Glomerular endothelial cell (primary cell): ENCODE measurements at places on chromosomes 2 and 18.
A peak's percentile ranks its signal among the peaks of the same experiment; 100 is the strongest.

DNA sequence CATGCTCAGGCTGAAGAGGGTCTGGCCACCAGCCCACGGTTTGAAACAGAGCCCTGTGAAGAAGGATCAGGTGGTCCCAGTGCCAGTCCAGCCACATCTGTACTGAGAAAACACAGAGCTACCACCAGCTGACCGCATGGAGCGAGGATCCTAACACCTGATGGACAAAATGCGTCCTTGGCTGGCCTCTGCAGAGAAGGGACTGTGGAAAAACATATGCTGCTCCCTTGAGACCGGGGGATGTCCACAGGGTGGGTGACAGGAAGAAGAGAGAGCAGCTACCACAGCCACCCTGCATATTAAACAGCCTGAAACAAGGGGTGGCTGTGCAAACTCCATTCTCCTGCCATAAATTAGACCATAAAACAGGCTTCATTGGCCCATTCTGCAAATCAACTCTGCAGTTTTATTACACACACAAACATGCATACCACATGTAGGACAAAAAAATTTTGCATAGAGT lies 137.2 kb downstream of the BCL2 start:
- DNase-seq, result no peak

- DNase-seq, result no peak
Observed at GRCh38 chr2:107712857-107713256, 113.8 kb upstream of the RGPD4 start.

GRCh38 chr2:235334179-235334578 lies 159.7 kb upstream of the AGAP1 start:
- DNase-seq, result no peak

- DNase-seq, result no peak
Observed at GRCh38 chr2:3283206-3283605, 94.4 kb downstream of the EIPR1 start.

GRCh38 chr2:200156166-200156835 lies 150.2 kb upstream of the SPATS2L start:
- DNase-seq, result no peak

GRCh38 chr2:232897598-232898408 lies 27.7 kb downstream of the SNORC start:
- DNase-seq, result no peak

DNA sequence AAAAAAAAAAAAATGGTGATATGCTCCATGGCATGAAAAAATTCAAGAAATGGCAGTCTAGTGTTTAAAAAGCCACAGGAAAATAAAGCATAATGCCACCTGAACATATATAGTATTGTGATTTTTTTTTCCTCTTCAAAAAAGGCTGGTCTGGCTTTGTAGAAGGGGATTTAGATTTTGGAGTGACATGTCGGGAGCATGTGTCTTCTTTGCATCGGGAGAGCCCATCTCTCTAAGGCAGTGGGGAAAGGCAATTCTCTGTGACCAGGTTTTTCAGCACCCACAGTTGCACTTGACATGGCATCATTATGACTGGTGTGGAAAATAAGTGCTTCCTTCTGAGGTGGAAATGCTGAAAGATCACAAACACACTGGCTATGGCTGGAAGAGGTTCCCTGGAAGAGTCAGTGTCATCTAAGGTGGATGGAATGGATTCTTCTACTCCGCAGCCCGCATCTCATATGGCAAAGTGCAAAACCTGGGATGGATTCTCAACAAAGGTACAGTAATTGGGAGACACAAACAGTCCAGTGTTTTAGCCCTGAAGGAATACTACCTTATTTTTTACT lies 172.5 kb downstream of the AGAP1 start:
- DNase-seq, result peak; percentile 50

- no peak for DNase-seq
Observed at GRCh38 chr2:232325324-232326273, 53.0 kb upstream of the ALPP start.

- no peak for DNase-seq
Observed at GRCh38 chr2:160097326-160097725, 34.9 kb upstream of the PLA2R1 start.

GRCh38 chr18:26479681-26480079 lies 68.7 kb downstream of the KCTD1 start:
- no peak for DNase-seq

DNA sequence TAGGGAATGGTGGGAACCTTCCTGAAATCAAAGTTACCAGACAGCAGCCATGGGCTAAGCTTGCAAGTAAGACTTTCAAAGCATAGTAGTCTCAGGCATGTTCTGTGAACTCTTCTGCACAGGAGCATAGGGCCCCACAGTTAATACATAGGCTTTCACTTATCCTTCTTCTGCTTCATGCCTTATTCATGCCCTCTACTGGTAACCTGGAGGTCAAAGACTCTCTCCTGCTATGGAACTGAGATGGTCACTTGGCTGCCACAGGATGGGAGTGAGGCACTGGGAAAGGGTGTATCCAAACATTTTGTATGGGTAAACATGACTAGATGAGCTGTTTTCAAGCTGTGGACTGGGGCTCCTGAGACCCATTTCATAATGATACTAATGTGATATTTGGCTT lies 49.1 kb upstream of the ZNF638 start:
- DNase-seq, result no peak

DNA sequence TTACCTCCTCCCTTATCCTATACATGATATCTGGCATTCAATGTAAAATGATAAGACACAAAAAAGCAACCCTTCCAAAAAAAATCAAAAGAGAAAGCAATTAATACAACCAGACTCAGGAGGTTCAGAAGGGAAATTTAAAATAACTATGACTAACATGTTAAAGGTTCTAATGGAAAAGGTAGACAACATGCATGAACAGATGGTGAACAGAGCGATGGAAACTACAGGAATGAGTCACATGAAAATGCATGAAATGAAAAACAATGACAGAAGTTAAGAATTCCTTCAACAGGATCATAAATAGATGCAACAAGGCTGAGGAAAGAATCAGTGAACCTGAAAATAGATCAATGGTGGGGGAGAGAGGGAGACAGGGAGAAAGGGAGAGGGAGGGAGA lies 26.1 kb upstream of the ERCC3 start:
- no peak for DNase-seq

GRCh38 chr18:48919547-48919946 lies 31.2 kb downstream of the SMAD7 start:
- DNase-seq, result no peak

DNA sequence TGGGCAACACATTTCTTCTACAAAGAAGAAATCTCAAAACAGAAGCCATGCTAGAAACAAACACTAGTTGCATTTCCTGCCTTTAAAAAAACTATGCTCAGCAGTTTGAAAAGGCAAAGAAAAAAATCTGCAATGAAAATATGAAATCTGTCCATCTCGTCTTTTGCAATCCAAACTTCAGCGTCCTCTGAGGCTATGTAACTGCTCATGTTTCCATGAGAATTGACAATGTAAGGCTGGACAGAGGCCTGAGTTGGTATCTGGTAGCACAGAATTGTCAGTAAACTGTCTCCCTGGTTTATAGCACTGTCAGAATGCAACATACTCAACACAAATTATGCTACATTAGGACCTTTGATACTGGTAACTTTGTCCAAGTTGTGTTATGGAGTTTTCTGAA lies 429.9 kb downstream of the ARHGAP15 start:
- no peak for DNase-seq

- DNase-seq, result no peak
Observed at GRCh38 chr18:46334868-46335281, 230.7 kb downstream of the HAUS1 start.

GRCh38 chr2:12318427-12319057 lies 398.2 kb upstream of the TRIB2 start:
- DNase-seq, result no peak

DNA sequence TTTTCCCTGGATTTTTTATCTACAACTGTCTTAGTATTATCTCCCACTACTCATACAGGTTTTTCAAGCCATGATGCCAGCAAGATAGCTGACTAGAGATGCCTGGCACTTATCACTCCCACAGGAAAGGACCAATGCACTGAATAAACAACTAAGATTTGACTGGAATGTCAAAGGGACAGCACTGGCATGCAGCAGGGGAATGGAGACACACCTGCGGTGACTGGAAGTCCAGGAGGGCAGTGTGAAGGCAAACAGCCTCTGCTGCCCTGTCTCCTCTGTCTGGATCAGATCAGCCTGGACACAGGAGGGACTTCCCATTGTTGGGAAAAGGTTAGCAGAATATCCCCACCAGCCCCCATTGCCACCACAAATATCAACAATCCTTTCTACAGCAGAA lies 85.1 kb downstream of the TMEM237 start:
- no peak for DNase-seq

DNA sequence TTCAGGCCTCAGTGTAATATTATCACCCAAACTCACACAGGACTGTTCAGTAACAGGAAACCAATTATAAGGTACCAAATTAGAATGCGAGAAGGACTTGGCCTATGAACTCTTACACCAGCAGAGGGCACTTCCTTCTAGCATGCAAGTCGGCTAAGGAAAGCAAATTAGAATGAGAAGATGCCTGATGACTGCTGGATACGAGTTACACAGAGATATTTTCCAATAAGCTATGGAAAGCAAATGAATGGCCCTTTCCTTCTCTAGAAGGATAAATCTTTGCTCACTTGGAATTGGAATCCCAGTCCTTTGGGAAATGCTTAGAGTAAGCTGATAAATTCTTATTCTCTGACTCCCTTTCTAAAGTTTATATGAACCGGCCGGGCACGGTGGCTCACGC lies 109.8 kb downstream of the AP1S3 start:
- DNase-seq, result no peak

DNA sequence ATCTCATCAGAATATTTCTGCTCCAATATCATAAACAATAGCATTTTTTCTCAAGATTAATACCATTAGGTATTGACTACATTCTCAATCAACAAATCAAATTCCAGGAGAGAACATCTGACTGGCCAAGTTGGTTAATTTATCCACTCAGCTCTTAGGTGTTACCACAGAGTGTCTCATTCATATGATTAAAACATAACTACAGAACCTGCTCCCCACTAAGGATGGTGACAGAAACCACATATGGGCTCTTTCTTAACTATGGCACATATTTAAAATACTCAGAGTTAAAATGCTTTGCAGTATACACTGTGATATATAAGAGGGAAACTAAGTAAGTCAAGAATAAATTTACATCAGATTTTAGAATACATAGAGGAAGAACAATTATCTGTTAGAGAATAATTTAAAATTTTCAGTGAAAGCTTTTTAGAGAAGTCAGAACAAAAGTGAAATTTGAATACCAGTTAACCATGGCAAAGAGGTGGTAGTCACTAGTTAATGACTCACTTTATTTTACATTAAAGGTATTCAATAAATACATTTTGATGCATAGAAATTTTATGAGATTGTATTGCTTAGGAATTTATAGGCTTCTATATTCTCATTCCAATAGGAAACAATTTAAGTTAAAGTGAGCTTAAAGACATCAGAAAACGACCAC lies 1120.8 kb upstream of the TMEFF2 start:
- no peak for DNase-seq

GRCh38 chr18:23756590-23757436 lies 67.6 kb downstream of the LAMA3 start:
- DNase-seq, result no peak

- no peak for DNase-seq
Observed at GRCh38 chr2:118091140-118091478, 2.8 kb downstream of the INSIG2 start.

DNA sequence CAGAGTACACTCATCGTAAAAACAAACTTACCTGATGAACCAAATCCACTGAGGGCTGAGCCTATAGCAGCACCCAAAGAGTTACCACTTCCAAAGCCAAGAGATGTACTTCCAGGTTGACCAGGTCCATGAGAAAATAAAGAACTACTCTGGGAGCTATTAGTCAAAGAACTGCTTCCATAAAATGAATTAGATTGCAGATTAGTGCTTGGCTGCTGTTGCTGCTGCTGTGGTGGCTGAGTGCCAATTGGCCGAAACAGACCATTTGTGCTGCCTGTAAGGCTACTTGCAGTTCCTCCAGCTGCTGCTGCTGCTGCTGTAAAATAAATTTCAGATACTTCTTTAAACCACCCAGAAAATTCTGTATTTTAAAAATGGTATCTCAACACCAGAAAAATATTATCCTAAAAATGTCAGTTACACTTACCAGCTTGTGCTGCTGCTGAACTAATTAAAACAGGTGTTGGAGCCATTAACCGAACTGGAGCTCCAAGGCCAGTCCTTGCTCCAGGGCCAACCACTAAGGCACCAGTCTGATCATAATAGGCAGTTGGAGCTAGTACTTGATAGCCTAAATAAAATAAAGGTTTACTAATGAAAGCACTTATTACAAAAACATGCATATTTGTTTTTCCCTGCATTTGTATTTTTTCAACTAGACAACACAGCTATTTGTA lies 58.1 kb upstream of the SDC1 start:
- DNase-seq, result no peak

GRCh38 chr2:55000341-55000740 lies 49.9 kb downstream of the RTN4 start:
- DNase-seq, result no peak

- no peak for DNase-seq
Observed at GRCh38 chr2:10048501-10049171, 5.3 kb downstream of the KLF11 start.

DNA sequence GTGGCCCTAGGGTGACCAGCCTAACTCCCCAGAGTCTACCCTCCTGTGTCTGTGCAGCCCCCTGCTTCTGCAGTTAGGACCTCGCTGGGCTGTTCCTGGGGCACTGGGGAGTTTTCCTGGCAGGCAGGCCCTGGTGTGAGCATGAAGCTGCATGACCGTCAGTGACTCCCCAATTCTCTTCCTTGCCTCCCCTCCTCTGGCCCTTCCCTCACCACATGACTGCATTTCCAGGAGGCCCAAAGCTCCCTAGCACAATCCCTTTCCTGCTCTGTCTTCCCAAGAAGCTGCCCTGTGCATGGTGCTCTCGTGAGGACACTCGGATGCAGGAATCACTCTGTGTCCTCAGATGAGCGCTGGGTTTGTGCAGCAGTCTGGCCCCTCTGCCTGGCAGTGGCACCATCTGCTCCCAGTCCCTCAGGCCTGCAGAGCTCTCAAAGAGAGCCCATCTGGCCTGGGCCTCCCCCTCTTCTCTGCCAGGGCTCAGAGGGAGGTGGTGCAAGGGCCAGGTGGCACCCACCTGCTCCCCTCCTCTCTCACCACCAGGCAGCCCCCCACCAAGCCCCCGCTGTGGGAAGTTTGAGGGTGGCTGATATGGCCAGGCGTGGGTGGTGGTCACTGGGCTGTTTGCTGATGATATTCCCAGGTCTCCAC lies 125.6 kb upstream of the HS6ST1 start:
- no peak for DNase-seq
